ENCODE measurements at places on chromosomes 6 and 20. TPM values are rescaled to one million over a fixed set of nuclear protein-coding genes. Genes with fewer than 3 reads are reported as not detected.

- peak; percentile 98 for DNase-seq
Observed at GRCh38 chr20:37992802-37993409, 40.4 kb downstream of the TTI1 start.

The LY6G6F gene
- total RNA-seq: not detected

DNA sequence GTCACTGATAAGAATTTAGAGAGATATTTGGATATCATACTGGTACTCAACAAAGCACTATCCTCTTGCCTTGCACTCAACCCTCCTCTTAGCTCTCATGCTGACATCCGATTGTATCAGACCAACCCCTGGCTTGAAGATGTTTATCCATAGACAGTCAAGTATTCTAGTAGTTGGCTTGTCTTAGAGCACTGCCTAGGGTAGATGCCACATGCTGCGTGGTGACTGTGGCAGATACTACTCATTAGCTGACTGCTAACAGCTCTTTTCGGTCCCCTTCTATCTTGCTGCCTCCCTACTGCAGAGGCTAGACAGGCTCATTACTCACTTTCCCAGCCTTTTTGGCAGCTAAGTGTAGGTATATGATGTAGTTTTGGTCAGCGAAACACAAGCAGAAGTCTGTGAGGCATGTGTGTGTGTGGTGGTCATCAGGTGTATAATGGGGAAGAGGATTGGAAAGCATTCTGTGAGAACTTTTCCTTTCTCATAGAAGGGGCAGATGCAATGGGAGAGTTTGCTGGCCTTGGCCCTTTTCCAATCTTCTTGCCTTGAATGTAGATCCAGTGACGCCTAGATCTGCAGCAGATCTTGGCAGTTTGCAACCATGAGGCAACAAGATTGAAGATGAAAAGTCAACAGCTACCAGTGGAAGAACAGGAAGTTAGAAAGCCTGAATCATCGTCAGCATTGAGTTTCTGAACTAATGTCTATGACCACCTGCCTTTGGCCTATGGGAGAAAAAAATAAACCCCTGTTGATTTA lies 4.4 kb upstream of the IFNGR1 start:
- no peak for DNase-seq

The LY6G5B gene
- total RNA-seq: 4.0 TPM

The KCNK15 gene
- total RNA-seq: not detected
